ENCODE measurements at places on chromosomes 5 and 9.
A peak's percentile ranks its signal among the peaks of the same experiment; 100 is the strongest.

GRCh38 chr9:89610391-89610925 lies 5.6 kb downstream of the GADD45G start:
- no peak for DNase-seq

- DNase-seq, result no peak
Observed at GRCh38 chr9:90815183-90815943, 13.7 kb downstream of the SYK start.

DNA sequence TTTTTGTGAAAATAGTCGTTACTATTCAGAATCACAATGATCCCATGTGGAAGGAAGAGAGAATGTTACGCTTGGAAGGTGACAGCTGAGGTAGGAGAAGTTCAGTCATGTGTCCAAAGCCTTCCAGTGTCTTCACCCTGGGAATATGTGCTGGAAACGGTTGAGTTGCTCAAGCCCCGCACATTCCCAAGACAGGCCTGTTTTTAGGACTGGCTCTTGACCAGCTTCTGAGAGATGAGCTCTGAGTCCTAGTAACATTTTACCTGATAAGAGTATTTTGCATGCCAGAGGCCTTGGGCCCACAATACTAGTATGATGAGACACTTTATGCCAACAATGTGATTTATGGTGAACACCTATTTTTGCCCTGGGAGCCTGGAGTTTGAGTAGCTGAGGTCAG lies 101.7 kb downstream of the LMNB1 start:
- DNase-seq, result no peak

- peak; percentile 68 for DNase-seq
Observed at GRCh38 chr9:138066049-138066448, 188.5 kb downstream of the CACNA1B start.

DNA sequence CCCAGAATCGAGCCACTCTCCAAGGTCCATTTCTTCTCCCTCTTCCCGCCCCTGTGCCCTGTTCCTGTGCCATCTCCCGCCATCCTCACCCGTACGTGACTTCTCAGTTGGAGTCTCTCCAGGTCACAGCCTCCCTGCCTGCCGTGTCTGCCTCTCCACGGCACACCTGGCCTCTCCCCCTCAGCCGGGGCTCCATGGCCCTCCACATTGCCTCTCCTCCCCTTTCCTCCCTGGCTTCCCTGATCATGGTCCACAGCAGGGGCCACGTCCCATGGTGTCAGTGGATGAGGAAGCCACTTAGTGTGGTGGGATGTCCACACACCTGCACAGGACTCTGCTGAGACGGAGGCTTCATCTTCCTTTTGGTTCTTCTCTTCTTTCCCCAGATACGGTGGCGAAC lies 2.3 kb downstream of the PAEP start:
- DNase-seq, result no peak

DNA sequence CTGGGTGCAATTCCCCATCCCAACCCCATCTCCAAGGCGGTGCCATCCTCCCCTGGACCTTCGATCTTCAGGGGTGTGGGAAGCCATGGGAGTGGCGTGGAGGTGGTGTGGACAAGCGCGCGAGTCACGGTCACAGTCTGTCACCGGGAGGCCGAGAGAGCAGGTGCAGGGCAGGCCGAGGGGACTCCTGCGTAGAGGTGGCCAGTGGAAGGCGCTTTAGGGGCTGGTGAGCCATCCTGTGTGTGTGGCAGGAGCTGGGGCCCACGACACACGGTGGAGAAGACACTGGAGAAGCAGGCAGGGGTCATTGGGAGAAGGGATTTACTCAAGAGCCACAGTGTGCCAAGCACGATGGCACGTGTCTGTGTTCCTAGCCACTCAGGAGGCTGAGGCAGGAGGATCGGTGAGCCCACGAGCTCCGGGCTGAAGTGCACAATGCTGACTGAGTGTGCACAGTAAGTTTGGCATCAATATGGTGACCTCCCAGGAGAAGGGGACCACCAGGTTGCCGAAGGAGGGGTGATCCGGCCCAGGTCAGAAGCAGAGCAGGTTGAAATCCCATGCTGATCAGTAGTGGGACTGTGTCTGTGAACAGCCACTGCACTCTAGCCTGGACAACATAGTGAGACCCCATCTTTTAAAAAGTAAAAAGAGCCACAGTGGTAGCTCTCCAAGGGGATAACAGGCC lies 145.1 kb upstream of the PHYKPL start:
- DNase-seq, result no peak

GRCh38 chr5:60287174-60287771 lies 393.7 kb upstream of the PDE4D start:
- DNase-seq, result peak; percentile 48

GRCh38 chr9:135983208-135984071 lies 22.3 kb upstream of the UBAC1 start:
- DNase-seq, result no peak

GRCh38 chr5:59037941-59038797 lies 455.3 kb downstream of the RAB3C start:
- no peak for DNase-seq

DNA sequence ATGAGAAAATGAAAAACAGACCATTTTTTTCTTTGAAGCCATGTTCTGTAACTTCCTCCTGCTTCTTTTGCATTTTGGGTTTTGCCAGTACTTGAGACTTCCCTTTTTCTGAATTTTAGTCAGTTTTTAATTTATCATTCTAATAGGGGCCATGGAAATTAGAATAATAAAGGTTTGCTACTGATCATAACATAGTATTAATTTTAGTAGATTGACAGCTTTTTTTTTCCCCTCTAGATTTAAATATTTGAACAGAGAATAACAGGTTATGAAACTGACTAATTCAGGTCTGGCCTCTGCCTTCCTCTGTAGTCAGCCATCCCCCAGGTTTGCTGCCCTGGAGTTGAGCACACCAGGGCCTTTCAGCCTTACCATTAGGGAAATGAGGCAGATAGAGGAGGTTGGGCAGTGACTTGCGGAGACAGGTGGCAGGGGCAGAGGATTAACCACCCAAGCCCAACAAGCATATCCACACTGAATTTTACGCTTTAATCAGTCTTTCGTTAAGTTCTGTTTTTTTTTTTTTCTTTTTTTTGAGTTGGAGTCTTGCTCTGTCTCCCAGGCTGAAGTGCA lies 80.1 kb upstream of the TNFAIP8 start:
- no peak for DNase-seq

DNA sequence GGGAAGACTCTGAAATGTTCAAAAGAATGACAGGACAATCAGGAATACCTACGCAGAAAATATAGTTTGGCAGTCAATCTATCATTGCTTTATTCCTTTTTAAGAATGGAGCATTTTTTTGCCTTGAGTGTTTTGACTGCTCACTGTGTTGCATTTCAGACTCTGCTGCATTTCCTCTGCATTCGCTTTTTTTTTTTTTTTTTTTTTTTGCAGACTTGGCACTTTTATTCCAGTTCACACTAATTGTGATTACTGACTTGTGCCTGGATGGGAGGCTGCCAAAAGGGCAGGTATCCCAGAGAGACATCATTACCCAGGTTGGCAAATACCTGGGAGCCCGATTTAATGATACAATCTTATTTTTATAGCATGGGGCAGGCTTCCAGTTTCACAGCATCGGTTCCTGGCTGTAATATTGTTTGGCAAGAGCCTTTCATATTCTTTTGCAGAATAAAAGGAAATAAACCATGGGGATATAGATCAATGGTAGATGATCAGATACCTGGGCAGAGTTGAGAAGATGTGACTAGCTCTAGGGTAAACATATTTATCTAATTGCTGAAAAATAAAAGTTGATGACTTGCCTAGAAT lies 1132.6 kb downstream of the MAT2B start:
- no peak for DNase-seq

DNA sequence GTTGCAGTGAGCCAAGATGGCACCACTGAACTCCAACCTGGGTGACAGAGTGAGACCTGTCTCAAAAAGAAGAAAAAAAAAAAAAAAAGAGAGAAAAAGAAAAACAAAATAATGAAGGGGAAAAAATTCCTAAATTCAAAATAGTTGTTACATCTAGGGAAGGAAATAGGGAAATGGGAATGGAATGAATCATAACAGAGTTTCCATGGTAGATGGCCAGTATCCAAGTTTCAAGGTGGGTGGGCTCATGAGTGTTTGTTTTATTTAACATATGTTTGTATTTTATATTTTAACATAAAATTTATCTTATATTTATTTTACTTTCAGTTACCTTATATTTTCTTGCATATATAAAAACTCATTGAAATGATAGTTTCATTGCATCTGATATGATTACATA lies 215.6 kb downstream of the ARHGEF28 start:
- no peak for DNase-seq

Measured in H7 (cell line).